CD4-positive, alpha-beta T cell treated with Interleukin-1 beta for 1 hour (primary cell): ENCODE measurements at places on chromosomes 2 and 18.

DNA sequence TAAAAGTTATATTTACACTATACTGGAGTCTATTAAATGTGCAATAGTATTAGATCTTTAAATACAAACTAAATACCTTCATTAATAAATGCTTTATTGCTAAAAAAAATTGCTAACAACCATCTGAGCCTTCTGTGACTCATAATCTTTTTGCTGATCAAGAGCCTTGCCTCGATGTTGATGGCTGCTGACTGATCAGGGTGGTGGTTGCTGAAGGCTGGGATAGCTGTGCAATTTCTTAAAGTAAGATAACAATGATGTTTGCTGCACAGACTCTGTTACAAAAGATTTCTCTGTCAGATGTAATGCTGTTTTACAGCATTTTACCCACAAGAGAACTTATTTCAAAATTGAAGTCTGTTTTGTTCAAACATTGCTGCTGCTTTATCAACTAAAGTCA is 421.4 kb upstream of the CYRIA start:
- no peak for DNase-seq

DNA sequence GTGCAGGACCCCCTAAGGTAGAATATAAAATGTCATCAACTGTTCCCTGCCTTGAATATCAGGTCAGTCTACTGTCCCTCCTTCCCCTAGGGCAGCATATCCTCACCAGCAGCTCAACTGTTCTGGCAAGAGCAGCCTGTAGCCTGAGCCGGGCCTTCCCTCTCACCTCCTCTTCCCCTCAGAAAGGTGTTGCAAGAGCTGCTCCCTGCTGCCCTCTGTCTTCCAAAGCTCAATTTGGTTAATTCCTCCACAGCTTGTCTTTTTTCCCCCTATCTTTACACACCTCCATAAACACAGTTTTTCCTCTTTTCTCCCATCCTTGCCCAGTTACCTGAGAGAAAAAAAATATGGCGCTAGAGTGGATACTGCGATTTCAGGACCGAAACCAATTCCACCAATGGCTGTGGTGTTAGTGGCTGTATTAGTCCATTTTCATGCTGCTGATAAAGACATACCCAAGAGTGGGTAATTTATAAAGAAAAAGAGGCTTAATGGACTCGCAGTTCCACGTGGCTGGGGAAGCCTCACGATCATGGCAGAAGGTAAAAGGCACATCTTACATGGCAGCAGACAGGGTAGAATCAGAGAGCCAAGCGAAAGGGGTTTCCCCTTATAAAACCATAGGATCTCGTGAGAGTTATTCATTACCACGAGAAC is 184.7 kb downstream of the MREG start:
- DNase-seq: peak; percentile 55

DNA sequence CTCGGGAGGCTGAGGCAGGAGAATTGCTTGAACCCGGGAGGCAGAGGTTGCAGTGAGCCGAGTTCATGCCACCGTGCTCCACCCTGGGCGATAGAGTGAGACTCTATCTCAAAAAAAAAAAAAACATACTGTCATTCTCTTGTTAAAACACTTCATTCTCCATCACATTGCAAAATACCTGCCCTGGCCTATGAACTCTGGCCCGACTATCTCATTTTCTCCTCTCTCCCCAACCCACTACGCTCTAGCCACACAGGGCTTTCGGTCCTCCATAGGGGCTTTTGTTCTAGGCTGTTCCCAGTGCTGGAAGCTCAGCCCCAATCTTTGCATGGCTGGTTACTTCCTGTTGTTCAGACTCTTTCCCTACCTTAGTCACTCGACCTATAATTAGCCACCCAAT is 10.3 kb downstream of the CEP76 start:
- no peak for DNase-seq

GRCh38 chr2:174878537-174879147 is 114.4 kb upstream of the CHRNA1 start:
- DNase-seq: no peak

- DNase-seq: no peak
Observed at GRCh38 chr2:24052951-24053350, 3.4 kb downstream of the FKBP1B start.

DNA sequence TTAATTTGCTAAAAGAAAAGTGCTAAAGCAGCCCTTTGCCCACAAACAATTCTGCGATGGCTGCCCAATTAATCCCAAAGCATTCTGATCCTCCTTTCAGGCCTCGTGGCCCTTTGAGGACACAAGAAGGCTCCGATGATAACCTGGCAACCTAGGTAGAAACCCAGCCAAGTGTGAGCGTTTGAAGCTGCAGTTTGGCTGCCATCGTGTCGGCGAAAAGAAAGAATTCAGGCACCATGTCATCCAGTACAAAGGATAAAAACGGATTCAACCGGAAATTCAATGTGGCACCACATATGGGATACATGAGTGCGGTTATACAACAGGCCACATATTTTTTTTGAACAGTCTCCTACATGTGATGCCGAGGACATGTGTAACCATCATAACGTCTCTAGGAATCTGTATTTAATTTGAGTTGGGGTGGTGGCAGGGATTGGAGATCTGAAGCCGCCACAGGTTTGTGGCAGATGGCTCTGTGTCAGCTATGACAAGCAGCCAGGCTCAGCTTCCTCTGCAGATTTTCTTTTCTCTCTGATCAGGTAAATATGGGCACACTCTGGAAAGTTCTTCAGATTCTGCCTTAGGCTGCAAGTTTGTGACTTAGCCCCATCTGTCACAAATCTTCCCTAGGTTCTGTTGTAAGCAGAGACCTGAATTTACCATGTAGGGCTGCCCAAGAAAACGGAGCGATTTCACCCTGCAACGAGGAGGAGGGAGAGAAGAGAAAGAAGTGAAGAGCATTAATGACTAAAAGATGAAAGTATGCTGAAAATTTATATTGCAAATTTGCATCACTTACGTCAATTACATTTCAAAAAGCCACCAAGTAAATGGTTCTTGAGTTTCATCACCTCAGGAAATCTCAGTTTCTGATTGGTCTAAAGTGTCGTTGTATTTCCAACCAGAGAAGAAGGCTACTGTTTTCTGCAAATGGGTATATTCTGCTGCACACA is 573.2 kb downstream of the ZEB2 start:
- no peak for DNase-seq

DNA sequence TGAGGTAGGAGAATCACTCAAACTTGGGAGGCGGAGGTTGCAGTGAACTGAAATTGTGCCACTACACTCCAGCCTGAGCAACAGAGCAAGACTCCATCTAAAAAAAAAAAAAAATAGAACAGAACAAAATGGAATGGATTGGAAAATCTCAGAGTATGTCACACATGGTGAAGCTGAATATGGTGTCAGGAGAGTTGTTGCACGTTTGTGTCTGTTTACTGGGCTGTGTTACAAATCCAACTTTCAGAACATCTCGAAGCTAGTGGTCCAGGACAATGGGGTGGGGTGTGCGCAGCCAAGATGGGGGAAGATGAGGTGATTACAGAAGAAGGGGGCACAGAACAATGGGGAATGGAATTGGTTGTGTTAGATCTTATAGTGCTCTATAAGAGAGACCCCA is 17.6 kb downstream of the SAG start:
- no peak for DNase-seq

- peak; percentile 77 for DNase-seq
Observed at GRCh38 chr2:237686659-237687136, 59.3 kb downstream of the LRRFIP1 start.

DNA sequence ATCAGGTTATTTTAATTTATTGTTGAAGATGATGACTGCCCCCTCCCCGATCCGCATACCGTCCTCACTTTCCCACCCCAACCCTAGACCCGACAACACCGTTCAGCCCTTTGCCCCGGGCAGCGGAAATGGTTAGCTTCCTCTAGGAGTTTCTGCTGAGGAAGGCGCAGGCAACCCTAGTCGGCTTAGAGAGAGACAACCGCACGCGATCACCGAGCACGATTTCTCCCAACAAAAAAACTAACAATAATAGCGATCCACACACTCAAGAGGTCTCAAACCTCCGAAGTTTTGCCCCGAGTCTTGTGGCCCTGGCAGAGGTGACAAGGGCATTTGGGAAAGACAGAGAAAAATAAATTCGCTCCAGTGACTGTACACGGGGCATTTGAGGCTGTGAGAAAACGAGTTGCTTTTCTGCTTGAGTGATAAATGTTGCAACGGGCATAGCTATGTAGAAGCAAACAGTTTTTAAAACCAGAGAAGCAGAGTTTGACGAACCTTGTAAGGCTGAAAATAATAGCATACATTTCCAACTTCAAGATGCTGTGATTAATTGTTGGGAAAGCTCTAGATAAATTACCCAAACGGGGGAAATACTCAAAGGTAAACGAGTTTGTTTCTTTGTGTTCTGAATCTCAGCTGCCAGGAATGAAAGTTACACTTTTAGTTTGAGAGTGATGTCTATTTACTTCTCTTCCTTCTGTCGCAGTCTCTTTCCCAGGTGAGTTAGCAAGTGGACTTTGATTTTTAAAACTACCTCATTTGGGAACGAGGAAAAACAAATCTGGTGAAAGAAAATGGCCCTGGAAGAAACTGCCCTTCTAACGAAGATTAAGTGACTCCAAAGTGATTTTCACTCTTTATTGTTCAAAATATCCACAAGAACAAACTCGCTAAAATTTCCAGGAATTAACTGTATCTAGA is 11.0 kb upstream of the SIX3 start:
- DNase-seq: no peak

- DNase-seq: no peak
Observed at GRCh38 chr2:72316774-72317173, 169.1 kb upstream of the CYP26B1 start.

GRCh38 chr2:113845261-113845660 is 44.6 kb upstream of the ACTR3 start:
- DNase-seq: no peak

DNA sequence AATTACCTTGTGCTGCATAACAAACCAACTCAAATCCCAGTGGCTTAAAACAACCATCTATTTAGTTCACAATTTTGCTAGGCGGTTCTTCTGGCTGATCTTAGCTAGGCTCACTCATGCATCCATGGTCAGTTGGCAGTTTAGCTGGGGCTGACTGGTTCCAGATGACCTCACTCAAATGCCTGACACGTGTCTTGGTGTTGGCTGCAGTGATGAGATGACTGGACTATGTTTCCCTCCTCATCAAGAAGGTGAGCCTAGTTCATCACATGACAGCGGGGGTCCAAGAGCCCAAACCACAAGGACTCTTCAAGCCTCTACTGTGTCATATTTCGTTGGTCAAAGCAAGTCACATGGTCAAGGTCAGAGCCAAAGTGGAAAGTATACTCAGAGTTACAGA is 42.7 kb upstream of the ACTR3 start:
- DNase-seq: no peak

DNA sequence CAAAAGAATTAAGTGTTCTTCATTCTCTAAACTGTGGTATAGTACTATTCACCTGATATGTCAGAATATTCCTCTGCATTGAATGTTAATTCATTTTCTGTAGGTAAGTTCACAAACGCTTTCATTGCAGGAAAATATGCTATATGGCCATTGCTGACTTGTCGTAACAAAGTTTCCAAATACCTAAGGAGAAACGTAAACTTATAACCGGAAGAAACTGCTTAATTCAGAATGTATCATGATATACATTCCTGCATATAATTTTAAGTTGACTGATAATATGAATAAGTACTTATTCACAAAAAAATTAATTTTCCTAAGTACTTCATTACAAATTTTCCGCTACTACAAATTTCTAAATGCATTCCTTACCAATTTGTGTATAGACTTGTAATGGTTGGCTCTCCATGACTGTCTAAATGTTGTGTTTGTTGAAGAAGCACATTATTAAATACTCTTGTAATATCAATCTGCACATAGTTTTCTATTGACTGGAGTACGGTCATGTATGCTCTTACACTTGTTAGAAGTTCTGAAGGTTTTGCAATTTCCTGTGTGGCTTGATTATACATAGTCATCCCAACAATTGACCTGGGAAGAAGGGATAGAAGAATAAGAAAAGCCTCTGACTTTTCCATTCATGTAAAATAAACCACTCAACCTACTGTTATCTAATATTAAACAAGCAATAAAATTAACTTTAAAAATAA is 85.4 kb downstream of the NCKAP1 start:
- no peak for DNase-seq

DNA sequence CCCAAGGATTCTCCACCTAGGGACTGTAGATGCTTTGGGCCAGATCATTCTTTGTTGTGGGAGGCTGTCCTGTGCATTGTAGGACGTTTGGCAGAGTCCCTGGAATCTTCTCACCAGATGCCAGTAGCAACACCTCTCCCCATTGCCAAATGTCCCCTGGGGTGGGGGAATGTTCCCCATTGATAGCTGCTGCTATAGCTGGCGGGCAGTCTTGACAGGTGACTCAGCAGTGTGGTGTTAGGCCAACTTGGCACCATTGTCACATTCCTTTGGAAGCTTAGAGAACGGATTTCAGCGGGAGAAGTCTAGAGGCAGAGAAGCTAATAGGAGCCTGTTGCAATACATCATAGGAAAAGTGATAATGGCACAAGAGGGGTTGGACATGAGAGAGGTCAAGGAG is 495.7 kb upstream of the SMIM21 start:
- no peak for DNase-seq

DNA sequence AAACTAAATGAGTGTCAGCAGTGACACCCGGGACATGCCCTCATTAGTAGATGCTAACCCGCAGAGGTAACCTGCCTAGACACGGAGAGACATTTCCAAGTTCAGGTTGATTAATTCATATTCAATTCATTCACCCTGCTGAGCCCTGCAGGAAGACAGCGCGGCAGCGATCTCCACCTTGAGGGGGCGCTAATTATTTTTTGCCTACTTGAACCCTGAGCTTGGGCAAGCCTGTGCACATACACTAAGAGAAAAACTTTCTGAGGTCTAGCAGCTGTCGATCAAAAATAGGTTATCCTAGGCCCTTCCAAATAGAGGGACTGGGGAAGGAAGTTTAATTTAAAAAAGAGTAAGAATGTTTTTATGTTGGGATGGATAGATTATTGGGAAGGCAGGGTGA is 1.3 kb upstream of the LYPD6 start:
- DNase-seq: no peak

GRCh38 chr2:182591774-182592173 is 124.3 kb upstream of the DNAJC10 start:
- DNase-seq: no peak

DNA sequence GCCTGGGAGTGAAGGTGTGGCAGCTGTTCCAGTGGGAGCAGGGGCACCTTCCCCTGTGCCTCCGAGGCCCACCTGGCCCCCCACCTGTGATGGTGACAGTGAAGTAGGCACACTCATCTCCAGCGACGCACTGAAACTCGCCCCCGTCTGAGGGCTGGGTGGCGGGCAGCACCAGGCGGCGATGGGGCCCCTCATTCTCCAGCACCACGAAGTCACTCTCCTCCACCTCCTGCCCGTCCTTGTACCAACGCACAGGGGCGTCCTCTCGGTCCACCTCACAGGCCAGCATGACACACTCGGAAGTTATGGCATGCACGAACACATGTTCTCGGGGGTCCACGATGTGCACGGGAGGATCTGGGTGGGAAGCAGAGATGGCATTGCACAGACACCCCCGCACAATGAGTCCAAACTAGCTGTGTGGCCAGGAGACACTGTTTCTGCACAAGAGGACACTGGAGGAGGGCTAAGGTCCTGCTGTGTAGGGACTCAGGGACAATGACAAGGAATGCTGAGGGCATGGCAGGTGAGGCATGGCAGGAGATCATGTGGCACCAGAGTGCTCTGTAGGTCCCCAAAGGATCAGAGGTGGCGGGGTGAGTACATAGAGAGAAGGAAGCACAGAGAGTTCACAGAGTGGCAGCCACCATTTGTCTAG is 7.9 kb downstream of the OBSL1 start:
- no peak for DNase-seq
